Activated T-cell treated with anti-CD3 and anti-CD28 coated beads for 24 hours (primary cell): ENCODE measurements at places on chromosomes 7 and 10.
A peak's percentile ranks its signal among the peaks of the same experiment; 100 is the strongest.

DNA sequence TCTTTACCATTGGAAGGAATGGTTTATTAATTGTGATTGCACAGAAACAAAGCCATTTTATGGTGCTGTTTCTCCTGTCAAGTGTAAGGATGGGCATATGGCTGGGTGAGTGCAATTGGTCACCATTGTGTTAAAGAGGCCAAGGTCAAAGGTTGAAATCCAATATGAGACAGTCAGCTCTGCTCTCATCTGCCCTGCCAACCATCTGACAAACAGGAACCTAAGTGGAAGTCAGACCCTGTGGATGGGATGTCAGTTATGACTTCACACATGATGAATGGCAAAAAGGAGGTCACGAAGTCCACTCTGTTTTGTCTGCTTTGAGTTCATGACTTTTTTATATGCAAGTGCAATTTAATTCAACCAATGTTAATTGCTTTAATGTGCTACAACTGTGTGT, 172.7 kb upstream of the TMEM229A start:
- no peak for DNase-seq

- DNase-seq = no peak
These were observed 225.9 kb upstream of the PRSS58 start for GRCh38 chr7:142483659-142484317.

DNA sequence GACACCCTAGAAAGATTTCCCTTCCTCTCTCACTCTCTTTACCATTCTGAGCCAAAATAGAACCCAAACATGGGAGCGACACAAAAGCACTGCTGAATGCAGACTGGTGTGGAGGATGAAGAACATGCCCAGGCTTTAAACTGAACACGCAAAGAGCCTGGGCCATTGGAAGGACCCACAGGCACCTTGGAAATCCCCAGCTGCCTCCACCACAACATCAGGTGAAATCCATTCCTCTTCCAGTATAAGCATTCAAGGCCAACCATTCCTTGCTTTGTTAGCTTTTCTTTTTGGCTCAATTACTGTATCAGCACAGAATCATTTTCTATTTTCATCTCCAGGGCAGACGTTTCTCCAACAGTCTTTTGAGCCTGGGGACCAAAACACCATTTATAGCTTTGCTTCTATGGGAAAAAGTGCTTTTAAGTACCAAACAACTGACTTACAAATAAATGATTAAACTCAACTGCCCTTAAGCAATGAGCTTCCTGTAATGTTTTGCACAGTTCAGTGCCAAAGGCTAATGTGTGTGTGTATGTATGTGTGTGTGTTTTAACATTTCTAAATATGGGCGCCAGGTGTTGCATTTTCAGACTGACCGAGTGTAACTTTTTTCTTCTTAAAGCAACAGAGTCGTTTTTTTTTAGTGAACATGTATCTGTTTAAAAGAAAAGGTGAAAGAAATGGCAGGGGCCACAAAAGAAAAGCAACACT, 16.2 kb upstream of the BLNK start:
- DNase-seq = no peak

- DNase-seq = no peak
These were observed 37.0 kb downstream of the NRAP start for GRCh38 chr10:113626809-113627355.

- DNase-seq = no peak
These were observed 140.6 kb downstream of the NRP1 start for GRCh38 chr10:33193701-33194521.

DNA sequence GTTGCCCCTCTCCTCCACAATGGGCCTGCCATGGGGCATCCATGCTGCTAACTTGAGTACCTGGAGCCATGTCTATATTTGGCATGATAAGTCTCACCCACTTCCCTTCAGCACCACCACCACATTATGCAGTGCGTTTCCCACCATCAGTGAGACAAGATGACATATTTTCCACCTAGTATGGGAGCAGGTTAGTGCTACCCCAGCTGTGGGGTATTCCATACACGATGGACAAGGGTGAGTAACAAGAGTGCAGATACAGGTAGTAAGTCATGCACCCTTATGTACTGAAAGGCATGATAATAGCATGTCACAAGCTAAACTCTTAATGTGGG, 21.2 kb upstream of the OR2AE1 start:
- no peak for DNase-seq

GRCh38 chr10:103691267-103691666, 164.1 kb downstream of the SH3PXD2A start:
- no peak for DNase-seq

GRCh38 chr7:38027884-38028455, 107.5 kb downstream of the EPDR1 start:
- DNase-seq = no peak

DNA sequence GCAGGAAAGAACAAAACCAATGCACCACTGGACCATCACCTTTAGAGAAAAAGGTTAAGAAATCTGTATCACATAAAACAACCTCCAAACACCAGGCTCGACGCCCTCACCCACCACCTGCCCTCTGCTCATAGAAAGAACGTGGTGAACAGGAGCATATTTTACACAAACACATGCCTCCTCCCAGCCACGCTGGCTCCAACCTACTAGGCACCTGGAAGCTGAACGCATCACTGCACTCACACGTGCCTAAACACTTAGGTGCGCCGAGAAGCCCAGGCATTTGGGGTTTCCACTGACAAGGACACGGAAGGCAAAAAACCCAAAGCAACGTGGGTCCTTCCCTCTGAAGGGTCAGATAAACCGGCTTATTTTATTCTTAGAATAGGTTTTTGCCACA, 56.0 kb downstream of the PTPRN2 start:
- DNase-seq = no peak

- DNase-seq = no peak
These were observed 560.9 kb downstream of the PTPRN2 start for GRCh38 chr7:158026636-158027265.

GRCh38 chr7:155201325-155202087, 96.2 kb upstream of the INSIG1 start:
- DNase-seq = no peak

DNA sequence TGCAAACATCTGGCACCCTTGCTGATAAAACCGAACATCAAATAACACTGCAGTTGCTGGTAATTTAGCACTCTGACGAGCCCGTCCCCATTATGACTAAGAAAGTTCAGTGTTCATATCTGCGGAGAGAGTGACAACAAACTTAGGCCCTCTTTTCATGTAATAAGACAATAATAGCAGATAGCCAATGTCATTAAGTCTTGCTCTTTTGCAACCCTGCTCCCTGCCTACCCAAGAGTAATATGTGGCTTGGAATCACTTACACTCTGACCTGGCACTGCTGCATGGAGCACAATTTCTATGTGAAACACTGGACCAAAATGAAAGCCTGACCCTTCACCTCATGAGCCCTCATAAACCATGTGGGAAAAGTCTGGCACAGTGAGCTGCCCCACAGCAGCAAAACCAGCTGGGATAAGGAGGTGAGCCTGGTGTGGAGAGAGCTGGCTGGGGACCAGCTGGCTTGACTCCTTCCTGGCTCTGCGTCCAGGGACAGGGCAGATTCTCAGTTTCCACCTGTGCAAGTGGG, 86.5 kb downstream of the HIPK2 start:
- no peak for DNase-seq

DNA sequence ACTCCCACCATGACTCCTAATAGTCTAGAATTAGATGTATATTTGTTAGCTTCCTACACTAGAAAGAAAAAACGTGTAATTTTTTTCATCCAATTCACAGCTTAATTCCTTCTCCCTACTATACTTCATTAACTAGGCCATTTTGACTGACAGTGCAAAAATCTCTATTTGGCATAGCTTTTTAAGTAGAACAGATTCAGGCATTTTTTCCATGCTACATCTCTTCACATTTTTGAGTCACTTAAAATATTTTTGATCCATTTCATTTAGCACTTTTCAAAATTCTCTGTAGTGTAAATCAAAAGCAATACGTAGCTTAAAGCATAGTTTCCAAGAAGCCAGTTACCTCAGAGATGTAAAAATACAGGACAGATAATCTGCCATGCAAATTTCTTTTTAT, 391.1 kb upstream of the NPVF start:
- DNase-seq = no peak

GRCh38 chr10:5959142-5959541, 18.2 kb downstream of the IL15RA start:
- no peak for DNase-seq

GRCh38 chr7:140326116-140326928, 72.0 kb downstream of the SLC37A3 start:
- peak; percentile 35 for DNase-seq

DNA sequence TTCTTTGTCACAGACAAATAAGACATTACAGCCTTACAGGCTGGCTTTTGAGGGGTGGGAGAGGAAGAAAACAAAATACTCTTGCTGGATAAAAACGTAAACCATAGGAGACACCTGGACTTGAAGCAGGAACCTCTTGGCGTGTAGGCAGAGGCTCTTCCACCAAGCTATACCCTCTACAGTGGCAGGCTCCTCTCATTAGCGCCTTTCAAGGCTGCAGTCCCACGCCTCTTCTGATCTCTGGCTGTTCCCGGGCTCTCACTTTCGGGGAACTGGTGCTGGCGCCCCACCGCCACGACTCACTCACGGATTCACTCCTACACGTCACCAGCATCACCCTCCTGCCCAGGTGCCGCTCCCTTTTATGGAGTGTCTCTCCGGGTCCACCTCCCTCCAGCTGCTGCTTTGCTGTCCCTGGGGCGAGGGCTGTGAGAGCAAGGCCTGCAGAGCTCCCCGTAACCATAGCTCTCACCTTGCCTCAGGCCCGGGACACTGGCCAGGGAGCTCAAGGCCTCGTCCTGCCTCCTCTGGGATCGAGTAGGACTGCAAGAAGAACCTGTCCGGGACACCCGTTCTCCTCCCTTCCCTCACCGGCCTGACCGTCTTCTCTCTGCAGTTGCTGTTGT, 62.6 kb downstream of the ZNF777 start:
- DNase-seq = no peak

GRCh38 chr7:151394076-151395035, 15.5 kb downstream of the WDR86 start:
- DNase-seq = no peak

DNA sequence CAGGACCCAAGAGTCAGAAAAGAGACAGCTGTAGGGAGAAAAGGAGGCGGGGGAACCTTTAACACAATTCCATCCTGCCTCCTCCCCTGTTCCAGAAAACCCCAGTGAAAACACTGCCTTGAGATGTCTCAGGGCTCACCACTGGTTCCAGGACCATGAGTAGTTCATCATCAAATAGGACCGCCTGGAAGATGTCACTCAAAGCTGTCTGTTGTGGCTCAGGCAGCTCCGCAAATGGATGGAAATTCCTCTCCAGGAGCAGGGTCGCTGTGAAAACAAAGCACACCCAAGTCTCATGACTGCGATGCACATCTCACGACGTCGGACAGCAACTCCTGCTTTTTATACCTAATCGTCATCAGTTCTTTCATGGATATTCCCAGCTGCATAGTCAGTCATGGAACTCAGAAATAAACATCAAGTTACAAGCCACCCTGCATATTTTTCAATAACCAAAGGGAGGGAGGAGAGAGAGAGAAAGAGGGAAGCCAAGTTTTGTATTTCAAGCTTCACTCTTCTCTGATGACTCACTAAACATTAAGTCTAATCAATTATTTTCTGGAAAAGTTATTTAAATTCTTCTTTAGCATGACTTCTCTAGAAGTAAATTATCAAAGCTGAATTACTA, 49.2 kb downstream of the GSDME start:
- no peak for DNase-seq

DNA sequence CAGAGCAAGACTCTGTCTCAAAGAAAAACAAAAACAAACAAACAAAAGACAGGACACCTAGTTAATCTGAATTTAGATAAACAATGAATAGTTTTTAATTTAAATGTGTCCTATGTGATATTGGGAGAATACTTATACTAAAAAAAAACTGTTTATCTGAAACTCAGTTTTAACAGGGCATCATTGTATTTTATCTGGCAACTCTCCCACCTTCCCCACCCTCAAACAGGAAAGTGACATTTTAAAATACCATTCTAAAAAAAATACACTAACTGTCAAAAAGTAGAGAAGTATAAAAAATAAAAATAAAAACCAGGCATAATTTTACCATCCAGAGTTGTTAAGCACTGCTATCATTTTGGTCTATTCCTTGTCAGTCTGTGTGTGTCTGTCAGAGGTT, 119.0 kb downstream of the RTKN2 start:
- no peak for DNase-seq

- DNase-seq = no peak
These were observed 337.0 kb downstream of the CRPPA start for GRCh38 chr7:16084370-16084769.

- no peak for DNase-seq
These were observed 15.5 kb upstream of the GTPBP4 start for GRCh38 chr10:972763-973162.

- DNase-seq = peak; percentile 88
These were observed 5.1 kb downstream of the COMTD1 start for GRCh38 chr10:75230600-75231038.

DNA sequence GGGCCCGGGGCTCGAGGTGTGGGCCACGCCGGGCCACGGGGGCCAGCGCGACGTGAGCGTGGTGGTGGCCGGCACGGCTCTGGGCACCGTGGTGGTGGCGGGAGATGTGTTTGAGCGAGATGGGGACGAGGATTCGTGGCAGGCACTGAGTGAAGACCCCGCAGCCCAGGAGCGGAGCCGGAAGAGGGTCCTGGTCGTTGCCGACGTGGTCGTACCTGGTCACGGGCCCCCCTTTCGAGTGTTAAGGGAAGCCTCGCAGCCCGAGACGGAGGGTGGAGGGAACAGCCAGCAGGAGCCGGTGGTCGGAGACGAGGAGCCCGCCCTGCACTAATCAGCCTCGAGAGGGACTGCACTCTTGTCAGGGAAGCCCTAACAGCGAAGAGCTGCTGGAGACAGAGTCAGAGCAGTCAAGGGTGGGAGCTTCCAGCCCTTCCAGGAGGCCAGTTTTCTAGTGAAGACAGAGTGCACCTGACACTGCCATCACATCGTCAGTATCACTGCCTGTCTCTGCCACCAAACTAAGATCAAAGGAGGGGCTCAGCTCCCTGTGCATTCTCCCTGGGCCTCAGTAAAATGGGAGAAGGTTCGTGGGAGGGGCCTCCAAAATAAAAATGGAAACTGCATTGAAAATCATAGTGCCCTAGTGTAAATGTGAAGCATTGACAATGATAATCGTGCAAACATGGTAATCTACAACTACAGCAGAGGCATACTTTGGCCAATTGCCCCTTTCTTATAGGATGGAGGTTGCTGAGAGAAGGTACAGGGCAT, 1.3 kb downstream of the MBLAC1 start:
- DNase-seq = no peak

GRCh38 chr10:48627984-48628609, 23.2 kb upstream of the ARHGAP22 start:
- no peak for DNase-seq

DNA sequence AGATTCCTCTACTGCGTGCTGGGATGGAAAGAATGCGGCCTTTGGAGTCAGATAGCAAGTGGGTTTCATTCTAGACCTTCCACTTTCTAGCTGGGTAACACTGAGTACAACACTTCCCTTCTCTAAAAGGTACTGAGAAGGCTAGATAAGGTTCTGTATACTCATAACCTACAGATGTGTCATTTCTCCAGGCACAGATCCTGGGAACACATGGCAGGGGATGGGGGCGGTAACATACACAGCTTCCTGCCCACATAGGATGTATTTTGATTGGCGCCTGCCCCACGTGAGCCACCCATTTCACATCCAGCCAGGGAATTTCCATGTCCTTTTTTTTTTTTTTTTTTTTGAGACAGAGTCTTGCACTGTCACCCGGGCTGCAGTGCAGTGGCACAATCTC, 31.8 kb downstream of the KLRG2 start:
- DNase-seq = no peak
